Stimulated activated CD8-positive, alpha-beta memory T cell treated with anti-CD3 and anti-CD28 coated beads, Interleukin-15, amount 100 ng/mL, for 24 hours (primary cell): ENCODE measurements at places on chromosomes 13 and 19.

GRCh38 chr19:10624585-10624984 is 768 bp upstream of the SLC44A2 start:
- DNase-seq, result no peak

- DNase-seq, result no peak
These were observed 26.9 kb upstream of the IGFL4 start for GRCh38 chr19:46067691-46068090.

- no peak for DNase-seq
These were observed 45.1 kb downstream of the MIPEP start for GRCh38 chr13:23844132-23844531.

DNA sequence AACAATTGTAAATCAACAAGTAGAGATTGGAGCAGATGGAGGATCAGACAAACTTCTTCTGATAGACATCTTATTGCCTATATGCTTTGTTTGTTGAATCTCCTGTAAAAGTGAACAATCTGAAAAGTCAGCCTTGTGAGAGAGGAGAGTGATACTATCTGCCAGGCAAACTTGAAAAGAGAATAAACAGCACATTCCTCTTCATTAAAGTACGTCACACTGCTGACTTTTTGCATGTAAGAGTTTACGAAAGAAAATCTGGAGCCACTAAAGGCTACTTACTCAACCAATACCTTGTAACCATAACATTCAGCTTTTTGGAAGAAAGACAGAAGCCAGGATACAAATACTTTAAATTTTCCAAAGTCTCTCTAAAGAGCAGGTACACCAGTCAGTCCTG is 42.5 kb downstream of the EDNRB start:
- DNase-seq, result no peak

GRCh38 chr19:681029-682019 is 5.1 kb downstream of the FSTL3 start:
- DNase-seq, result no peak

GRCh38 chr13:98293103-98293502 is 116.0 kb upstream of the RNF113B start:
- DNase-seq, result no peak

DNA sequence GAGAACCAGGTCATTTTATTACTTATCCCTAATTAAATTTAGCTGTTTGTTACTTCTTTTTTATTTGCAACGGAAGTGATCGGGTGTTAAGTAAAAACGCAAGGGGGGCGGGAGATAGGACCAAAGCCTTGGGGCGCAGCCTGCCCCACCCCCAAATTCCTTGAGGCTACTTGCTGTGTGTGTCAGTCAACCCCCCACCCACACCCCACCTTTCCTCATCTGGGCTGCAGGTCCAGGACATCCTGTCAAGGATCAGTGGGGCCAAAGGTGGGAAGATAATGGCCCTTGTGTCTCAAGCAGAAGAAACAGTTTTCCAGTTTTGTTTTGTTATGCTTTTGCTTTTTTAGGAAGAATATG is 1.2 kb upstream of the FOXO1 start:
- no peak for DNase-seq

DNA sequence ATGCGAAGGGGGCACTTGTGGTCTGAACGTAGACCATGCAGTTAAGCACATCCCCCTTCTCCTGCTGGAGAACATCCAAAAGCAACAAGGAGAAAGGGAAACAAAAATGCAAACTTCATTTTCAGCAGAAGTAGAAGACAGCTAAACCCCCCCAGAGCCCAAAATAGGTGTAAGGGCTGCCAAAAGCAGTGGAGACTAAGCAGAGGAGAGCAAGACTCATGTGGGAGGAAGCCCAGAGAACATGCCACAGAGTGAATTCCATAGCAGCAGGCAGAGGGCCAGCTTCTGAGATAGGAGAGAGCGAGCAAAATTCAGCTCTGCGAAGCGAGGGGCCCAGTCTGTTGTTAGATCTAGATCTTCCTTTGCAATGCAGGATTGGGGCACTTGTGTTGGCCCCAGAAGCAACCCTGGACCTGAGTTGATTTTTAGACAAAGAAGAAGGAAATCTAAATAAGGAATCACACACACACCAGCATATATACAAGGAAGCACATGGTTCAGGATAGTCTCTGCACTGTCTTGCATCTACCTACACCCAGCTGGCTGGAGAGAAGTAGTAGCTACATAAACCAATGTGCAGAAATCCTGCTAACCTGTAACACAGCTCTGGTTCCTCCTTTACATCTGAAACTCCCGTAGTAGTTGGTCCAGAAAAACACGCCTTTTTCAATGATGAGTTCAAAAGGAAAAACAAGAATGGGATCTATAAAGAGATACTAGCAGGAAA is 199.6 kb downstream of the SPRY2 start:
- no peak for DNase-seq

GRCh38 chr13:80341756-80342370 is 937 bp upstream of the SPRY2 start:
- DNase-seq, result no peak

GRCh38 chr13:35768073-35768472 is 291.6 kb upstream of the MAB21L1 start:
- no peak for DNase-seq

GRCh38 chr19:15652559-15653278 is 12.0 kb downstream of the CYP4F3 start:
- no peak for DNase-seq

- DNase-seq, result no peak
These were observed 17.5 kb downstream of the MCF2L start for GRCh38 chr13:112986470-112986869.
